ENCODE measurements at places on chromosomes 4 and X. TPM values are rescaled to one million over a fixed set of nuclear protein-coding genes. Genes with fewer than 3 reads are reported as not detected.
A peak's percentile ranks its signal among the peaks of the same experiment; 100 is the strongest.

GRCh38 chr4:174086829-174087799 lies 196.4 kb downstream of the FBXO8 start:
- no peak for DNase-seq

GRCh38 chrX:19602866-19603622 lies 87.7 kb upstream of the MAP3K15 start:
- DNase-seq, result peak; percentile 57

- peak; percentile 37 for DNase-seq
Measured at GRCh38 chr4:54276641-54277430, 47.7 kb downstream of the PDGFRA start.

DNA sequence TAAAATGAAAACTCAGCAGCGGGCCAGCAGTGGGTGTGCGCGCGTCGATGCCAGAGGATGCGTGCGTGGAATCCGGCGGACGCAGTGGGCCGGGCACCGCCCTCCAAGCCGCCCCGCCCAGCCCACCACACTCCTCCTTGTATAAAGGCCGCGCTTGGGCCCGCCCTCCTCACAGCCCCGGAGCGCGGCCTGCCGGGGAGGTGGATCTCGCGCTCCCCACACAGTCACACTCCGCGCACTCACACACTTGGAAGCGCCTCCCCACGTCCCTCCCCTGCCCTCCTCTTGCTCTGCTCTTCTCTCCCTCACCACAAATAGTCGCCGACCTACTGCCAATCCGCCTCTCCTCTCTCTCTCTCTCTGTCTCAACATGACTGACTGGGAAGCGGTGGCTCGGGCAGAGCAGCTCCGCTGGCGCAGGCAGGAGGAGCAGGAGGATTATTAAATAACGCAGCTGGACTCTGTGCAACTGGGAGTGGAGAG lies at the start of gene CCSER1:
Gene CCSER1 (plus strand): TSS at position 172 of the 483 bp plus-strand sequence.
- peak; percentile 58 for DNase-seq

The BEX1 gene
- total RNA-seq, result not detected

DNA sequence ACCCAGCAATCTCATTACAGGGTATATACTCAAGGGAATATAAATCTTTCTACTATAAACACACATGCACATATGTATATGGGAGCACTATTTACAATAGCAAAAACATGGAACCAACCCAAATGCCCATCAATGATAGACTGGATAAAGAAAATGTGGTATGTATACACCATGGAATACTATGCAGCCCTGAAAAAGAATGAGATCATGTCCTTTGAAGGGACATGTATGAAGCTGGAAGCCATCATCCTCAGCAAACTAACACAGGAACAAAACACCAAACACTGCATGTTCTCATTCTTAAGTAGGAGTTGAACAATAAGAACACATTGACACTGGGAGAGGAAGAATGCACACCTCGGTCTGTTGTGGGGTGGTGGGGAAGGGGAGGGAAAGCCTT lies 80.6 kb upstream of the TBX22 start:
- DNase-seq, result no peak

The NHSL2 gene
- total RNA-seq, result 28.6 TPM

The CXCL10 gene
- 0.14 TPM for total RNA-seq

DNA sequence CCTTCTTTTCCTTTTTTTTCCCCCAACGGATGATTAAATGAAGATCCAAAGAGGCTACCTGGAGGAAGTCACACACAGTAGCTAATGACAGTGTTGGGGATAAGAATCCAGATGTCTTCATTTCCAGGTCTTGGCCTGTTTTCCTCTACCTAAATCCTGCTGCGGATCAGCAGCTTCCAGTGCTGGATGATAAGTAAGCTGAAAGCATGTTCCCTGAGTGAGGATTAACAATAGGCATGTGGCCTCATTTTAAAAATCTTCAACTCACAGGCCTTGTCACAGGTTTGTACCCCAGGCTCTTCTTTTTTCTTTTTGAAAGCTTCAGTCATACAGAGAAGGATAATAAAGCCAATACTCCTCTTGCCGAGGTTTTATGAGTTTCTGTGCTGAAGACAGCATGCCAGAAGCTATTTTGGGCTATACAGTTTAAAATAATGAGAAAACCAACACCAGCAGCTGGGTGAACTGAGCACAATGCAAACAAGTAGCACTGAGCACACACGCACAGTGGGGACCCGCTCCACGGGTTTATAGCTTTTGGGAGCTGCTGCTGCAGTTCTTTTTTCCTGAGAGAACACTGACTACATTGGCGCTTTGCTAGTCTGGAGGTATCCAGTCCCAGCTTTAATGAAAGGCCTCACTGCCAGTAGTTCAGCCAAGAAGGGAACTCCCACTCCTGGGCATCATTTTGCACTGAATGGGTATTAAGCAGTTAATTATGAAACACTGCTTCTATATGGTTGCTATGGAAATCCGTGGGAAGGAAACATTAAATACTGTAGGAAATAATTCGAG lies 184.2 kb upstream of the CTSO start:
- DNase-seq, result no peak

DNA sequence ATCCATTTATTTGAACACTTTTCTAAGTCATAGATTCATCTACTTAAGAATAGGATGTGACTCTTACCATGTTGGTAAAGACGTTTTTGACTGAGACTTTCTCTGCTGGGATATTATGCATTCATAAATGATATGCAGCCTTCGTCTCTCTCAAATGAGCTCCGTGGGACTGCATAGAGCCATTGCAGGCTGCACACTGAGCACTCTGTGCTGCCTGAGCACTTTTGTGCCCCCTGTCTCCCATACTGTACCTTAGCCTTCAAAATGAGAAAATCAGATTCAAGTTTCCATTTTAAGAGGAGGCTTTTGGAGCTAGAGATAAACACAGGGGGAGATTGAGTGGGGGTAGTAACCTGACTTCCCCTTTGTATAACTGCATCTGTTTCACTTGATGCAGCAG lies 433.6 kb downstream of the ZIC3 start:
- DNase-seq, result no peak

DNA sequence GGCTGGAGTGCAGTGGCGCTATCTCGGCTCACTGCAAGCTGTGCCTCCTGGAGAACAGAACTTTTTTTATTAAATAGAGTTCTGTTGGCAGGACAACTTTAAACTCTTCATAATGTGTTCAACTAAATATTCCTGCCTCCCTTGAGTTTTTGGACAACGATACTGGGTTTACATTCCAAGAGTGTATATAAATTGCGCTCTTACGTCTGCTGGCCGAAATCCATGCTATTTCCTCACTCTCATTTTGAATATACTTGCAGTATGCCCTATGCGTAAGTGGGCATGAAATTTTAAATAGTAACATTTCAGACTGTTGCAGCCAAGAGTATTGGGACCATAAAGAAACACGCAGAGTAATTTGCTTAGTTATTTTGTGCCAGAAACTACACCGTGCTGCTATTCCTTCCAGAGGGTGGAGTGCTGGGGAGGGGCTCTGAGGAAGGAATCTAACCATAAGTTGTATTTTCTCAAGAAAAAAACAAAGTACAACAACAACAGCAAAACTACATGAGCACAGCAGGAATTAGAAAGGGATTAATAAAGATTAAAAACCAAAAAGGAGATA lies 480.0 kb downstream of the NLGN4X start:
- DNase-seq, result no peak

The F9 gene
- total RNA-seq, result not detected

DNA sequence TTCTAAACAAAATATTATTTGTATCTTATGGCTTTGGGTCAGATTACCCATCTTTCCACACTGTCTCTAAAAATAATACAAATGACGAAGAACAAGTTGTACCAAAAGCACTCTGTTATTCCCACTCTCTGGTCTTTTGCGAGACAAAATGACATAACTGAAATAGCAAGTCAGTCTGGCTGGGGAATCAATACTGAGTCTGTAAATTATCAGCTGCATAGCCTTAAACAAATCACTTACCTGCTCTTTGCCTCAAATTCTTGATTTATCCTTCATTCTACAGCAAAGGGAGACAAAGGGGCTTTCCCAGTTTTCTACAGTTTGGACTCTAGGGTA lies 40.9 kb downstream of the SOWAHB start:
- DNase-seq, result no peak

The SHISA3 gene
- total RNA-seq, result 2.7 TPM

DNA sequence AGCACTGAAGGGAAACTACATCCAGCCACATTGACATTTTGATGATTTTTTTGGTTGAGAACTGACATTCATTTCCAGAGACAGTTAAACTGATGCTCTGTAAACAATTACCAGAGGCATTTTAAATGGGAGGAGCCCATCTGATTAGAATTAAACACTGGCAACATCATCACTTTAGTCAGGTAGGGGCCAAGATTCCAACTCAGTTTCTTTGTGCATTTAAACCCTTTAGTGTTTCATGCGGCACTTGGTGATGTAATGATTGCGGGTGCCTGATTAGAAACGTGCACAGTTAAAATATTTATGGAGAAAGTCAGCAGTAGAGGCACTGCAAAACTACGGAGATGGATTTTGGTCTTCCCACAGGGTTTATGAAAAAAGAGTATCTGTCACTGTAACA lies 16.1 kb downstream of the TNIP3 start:
- no peak for DNase-seq

- DNase-seq, result peak; percentile 53
Measured at GRCh38 chr4:100649417-100649816, 131.6 kb upstream of the EMCN start.
